Cardiac muscle cell (in vitro differentiated cells and primary cell): ENCODE measurements at places on chromosomes 3 and 15. TPM values are rescaled to one million over a fixed set of nuclear protein-coding genes. Genes with fewer than 3 reads are reported as not detected.
A peak's percentile ranks its signal among the peaks of the same experiment; 100 is the strongest.

C3orf52 gene
- 10.4 and 15.4 TPM in 2 replicates for total RNA-seq

DNA sequence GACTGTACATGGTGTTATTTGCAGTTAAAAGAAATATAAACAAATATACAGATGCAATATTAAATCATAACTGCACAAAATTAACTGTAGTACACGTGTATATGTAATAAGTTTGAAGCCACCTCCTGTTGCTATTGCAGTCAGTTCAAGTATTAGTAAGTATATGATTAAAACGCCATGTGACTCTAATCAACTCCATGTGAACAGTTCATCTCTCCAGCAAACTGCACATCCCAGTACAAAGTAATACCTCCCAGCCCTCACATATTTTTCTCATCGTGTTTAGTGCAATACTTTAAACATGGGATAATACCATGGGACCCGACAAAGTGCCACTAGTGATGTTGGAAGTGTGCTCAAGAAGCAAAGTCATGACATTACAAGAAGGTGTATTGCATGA, 34.6 kb downstream of the PDCD10 start:
- H3K27me3 ChIP-seq, result no peaks in the 10 kb centered on the region
- H3K36me3 ChIP-seq, result peaks cover 22% of the 10 kb centered on the region
- no peak overlapping the region for H3K4me3 ChIP-seq
- no peaks in the 10 kb centered on the region for H3K4me1 ChIP-seq

- no peaks in the 10 kb centered on the region for H3K27me3 ChIP-seq
- DNase-seq, result no peak
Measured at GRCh38 chr15:63458026-63458425, 46.4 kb upstream of the USP3 start.

PP2D1 gene
- not detected in 2 replicates for total RNA-seq

GRCh38 chr3:13072600-13073325, 466 bp downstream of the IQSEC1 start:
- no peaks in the 10 kb centered on the region for H3K4me1 ChIP-seq
- no peaks in the 10 kb centered on the region for H3K36me3 ChIP-seq
- no peak overlapping the region for H3K4me3 ChIP-seq
- H3K27ac ChIP-seq, result no peak overlapping the region
- no peak for DNase-seq
- H3K27me3 ChIP-seq, result peaks cover 64% of the 10 kb centered on the region

GRCh38 chr15:47983533-47983932, 137.3 kb upstream of the SLC24A5 start:
- no peak overlapping the region for H3K27ac ChIP-seq
- no peak overlapping the region for H3K4me3 ChIP-seq
- no peak for DNase-seq
- no peaks in the 10 kb centered on the region for H3K27me3 ChIP-seq

DNA sequence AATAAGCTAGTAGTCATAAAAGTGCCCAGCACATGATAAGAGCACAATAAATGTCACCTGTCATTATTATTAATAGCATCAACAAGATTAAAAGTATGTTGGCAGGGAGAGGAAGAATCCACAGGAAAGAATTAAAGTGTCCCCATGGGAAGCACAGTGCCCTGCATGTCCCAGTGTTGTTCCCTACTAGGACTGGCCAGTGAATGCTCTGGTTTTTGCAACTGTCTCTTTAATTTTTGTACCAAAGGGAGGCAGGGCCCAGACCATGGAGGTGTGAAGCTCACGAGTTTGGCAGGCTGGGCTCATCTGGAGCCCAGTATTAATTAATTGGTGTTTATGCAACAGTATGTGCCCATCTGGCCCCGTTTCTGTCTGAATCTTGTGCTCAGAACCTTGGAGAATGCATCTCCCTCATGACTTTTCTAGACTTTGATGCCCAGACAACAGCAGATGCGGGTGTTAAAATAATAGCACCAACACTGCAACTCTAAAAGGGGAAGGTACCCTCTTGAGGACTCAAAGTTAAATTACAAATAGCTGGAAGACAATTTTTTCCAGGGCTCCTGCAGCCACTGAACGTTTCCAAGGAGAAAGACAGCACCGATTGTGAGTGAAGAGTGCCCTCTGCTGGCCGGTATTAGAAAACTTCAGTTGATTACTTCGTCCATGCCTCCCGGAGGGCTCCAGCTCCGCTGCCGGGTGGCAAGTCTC, 71.9 kb upstream of the SPATA12 start:
- DNase-seq, result peak; percentile 93
- no peaks in the 10 kb centered on the region for H3K4me1 ChIP-seq
- no peak overlapping the region for H3K27ac ChIP-seq
- H3K4me3 ChIP-seq, result no peak overlapping the region
- no peaks in the 10 kb centered on the region for H3K36me3 ChIP-seq
